Glomerular endothelial cell (primary cell): ENCODE measurements at places on chromosomes 2 and 18. TPM values are rescaled to one million over a fixed set of nuclear protein-coding genes. Genes with fewer than 3 reads are reported as not detected.

Gene ALPP
- not detected in 2 replicates for total RNA-seq

Gene NTSR2
- not detected in 2 replicates for total RNA-seq

Gene KATNAL2
- 1.6 and 2.4 TPM in 2 replicates for total RNA-seq

Gene PSMA8
- not detected in 2 replicates for total RNA-seq

Gene CRYBA2
- total RNA-seq = not detected in 2 replicates

DNA sequence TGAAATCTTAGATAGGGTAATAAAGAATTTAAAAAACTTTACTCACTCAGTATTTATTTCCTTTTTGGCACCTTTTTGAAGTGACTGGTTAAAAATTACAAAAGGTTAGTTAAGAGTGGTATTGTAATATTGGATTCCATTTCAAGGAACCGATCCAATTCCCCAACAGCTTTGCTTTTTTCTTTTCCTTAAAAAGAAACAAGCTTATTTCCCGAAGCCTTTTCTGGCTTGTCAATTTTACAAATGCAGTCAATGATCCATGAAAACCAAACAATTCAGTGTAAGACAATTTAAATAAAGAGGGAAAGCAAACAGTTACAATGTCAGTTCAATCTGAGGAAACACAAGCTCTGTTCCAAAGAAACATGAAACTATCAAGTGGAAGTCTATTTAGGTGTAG, 200.2 kb downstream of the RIT2 start:
- no peak for DNase-seq

DNA sequence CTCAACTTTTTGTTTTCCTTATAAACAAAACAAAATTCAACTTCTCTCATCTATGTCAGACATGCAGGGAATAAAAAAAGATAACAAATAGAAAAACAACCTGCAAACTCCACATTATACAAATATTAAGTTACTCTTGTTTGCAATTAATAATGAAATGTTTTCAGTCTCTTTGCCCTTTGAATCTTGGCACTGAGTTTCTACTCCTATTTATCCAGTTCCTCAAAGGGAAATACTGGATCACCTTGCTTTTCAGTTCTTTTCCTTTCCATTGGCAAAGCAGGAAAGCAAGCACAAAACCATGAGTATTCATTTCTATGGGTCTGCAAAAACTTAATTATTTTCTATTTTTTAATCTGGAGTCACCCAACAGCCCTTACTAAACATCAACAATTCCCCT, 23.6 kb downstream of the KANSL1L start:
- no peak for DNase-seq

DNA sequence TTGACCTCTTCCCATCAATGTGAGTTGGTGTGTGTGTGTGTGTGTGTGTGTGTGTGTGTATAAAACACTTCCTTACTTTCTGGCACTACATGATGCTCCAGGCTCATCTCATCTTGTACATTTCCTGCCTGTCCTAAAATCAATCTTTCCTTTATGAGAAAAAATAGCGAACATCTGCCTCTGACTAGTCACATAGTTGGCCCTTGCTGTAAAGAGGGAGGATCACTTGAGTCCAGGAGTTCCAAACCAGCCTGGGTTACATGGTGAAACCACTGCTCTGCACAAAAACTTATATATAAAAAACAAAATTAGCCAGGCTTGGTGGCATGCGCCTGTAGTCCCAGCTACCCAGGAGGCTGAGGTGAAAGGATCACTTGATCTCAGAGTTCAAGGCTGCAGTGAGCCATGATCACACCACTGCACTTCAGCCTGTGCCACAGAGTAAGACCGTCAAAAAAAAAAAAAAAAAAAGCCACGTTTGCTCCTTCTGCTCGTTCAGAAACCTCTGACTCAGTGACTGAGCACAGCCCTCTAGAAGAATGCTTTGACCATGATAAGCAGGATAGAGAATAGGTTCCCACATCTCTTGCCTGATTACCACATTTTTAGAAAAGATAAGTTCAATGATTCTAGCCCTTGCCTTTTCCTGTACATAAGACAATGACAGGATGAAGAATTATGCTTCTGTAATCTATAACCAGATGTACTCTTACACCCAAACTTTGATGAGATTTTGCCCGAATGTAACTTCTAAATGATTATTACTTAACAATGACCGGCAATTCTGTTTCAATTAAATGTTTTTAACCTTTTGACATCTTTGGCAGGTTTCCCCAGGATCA, 45.2 kb upstream of the ST3GAL5 start:
- DNase-seq = peak; percentile 42

DNA sequence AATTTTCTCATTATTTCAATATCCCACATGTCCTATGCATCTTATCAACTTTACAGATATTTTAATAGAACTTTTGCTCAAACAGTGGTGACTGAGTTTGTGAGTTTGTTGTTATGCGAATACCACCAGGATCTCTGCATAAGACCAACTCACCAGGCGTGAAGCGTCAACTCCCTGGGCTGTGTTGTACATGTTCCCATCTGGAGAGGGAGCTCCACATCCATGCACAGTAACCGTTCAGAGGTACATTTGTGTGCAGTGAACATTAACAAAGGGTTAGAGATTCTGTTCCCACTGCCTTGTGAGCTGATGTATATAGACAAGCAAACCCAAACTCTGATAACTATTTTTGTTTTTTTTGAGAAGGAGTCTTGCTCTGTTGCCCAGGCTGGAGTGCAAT, 188.7 kb downstream of the MYT1L start:
- DNase-seq = no peak

DNA sequence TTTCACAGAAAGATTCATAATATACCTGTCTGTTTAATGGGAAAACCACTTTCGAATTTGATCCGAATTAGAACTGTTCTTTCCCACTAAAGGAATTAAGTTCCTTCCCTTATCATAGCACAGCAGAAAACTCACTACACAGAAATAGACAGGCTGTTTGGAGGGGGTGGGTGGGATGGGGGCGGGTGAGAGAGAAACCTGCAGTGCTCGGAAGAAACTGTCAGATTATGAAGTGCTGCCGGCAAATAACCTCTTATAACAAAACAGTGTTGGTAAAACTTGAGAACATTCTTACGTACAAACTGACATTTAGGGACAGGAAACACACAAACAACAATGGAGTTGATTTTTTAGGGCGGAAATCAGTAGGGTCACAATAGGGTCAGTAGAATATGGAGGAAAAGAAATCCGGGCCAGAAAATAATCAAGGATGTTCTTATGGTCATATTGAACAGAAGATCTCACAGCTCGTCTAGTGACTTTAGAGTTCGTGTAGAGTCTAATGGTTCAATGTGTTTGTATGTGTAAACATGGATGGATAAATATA, 756.0 kb upstream of the LRATD1 start:
- no peak for DNase-seq

- DNase-seq = no peak
Measured at GRCh38 chr2:216604458-216604857, 28.8 kb upstream of the IGFBP2 start.

GRCh38 chr18:77360315-77361190, 110.9 kb downstream of the GALR1 start:
- DNase-seq = no peak

GRCh38 chr2:191112448-191112901, 38.3 kb downstream of the STAT4 start:
- DNase-seq = no peak

GRCh38 chr2:15772086-15772595, 168.2 kb upstream of the MYCN start:
- no peak for DNase-seq

GRCh38 chr2:167790189-167790588, 457.2 kb downstream of the STK39 start:
- DNase-seq = no peak

GRCh38 chr2:84899304-84900204, 5.9 kb upstream of the TMSB10 start:
- DNase-seq = no peak

DNA sequence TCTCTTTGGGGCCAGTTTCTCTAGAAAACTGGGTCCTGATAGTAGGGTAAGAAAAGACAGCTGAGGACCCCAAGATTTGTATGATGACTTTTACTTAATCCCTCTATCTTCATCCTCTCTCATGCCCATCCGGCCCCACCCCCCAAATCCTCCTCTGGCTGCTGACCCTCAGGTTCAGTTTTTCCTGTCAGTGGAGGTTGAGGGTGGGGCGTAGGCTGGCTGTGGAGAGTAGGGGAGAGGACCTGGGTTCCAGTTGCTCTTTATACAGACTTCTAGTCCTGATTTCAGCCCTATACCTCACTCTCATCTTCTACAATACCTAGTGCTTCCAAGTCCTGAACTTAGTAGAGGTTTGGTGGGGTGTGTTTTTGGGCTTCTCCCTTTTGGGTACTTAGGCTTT, 28.4 kb downstream of the PLEKHA3 start:
- DNase-seq = no peak

DNA sequence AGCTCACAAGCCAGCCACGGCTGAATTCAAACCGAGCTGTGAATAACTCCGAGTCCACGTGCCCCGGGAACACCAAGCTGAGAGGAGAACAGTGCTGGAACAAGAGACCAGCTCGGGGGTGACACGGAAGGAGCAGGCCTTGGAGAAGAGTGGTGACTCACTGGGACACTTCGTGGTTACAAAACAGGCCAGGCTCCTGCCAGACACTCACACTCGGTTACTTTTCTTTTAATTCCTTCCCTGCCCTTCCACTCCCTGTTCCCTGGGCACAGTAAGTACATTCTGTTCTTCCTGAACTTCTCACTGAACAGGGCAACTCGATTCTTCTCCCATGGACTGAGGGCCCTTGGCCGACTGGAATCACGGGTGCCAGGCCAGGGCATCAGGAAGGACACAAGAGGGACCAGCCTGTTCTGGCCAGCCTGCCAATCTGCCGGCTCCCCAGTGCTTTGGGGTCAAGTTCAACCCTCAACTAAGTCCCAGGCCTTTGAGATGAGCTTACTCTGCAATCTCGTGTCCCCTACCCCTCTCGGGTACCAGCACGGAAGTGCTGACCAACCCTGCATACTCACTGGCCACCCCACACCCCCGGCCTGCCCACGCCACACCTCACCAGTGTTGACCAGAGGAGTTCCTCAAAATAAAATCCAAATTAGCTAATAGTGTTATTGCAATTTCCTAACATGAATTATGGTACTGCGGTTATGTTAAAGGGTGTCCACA, 87.5 kb downstream of the TFCP2L1 start:
- no peak for DNase-seq

DNA sequence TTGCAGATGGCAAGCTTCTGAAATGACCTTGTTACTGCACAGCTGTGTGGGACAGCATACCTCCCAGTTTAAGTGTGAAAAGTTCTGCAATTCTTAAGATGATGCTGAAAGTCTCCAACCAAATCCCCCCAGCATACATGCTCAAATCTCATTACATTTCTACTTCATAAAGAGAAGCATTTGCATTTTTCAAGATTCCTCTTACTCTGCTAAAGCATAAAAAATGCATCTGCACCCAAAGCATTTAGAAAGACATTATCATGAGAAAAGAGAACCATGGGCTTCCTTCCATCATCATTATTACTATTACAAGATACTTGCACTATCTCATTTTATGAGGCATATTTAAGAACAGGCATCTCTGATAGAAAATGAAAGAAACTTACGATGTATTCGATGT, 236.9 kb upstream of the REV1 start:
- no peak for DNase-seq

- DNase-seq = no peak
Measured at GRCh38 chr2:7109533-7109885, 192.3 kb downstream of the RNF144A start.

DNA sequence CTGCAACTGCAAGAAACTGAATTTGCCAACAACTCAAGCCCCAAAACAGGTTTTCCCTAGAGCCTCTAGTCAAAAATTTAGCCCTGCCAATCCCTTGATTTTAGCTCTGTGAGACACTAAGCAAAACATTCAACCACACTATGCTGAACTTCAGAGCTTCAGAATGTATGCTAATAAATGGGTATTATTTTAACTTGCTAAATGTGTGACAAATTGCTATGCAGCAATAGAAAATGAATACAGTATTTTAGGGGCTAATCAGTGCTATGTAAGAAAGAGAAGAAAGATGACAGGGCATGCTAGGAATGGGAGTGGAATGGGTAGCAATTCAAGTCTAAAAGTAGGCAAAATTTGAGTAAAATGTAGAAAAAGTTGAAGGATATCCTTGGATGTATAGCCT, 223.9 kb upstream of the NOL4 start:
- DNase-seq = no peak

DNA sequence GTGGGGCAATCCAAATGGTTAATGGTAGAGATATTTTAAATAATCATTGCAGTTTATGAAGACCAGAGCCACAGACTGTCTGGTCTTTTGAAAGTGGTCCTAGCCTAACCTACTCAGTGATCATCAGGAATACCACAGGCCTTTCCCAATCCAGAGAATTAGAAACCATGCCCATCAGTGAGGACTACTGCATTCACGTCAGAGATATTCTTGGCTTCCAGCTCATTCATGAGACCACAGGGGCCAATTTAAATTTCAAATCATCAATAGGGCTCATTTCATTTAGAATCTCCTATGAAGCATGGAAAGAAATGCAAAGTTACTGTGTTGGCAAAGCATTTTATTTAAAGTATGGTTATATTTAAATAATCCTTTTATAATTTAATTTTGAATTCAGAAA, 362.3 kb upstream of the KCNJ3 start:
- DNase-seq = no peak

DNA sequence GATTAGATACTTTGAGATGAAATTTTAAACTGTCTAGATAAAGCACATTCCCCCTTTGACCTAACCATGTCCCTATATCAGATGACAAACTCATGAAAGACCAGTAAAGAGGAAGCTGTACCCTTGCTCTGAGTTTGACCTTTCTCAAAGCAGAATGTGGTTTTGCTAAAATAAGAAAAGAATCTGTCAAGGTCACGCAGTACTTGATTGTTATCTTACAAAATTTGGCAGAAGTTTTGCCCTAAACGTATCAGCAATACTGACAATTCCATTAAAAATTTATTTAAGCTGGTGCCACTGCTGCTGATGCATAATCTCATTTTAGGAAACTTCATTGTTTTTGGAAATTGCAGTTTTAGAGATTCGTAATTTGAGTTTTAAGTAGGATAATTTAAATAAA, 31.2 kb upstream of the GALM start:
- no peak for DNase-seq

DNA sequence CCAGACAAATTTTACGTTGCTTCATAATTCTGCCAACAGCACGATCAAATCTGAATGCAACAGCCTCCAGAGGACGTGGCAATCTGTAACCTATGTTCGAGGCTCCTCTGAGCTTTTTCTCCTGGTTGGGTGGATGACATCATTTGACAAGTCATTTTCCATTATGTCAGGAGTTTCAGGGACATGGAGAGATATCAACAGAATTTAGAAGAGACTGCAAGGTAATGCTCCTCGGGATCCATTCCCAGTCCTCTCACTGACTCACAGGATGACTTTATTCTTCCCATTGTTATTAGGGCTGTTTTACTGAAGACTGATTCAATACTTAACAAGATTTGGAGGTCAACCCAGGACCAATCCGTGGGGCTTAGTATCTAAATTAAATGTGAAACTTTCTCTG, 72.5 kb upstream of the RNF152 start:
- DNase-seq = no peak

- no peak for DNase-seq
Measured at GRCh38 chr18:3983351-3983969, 471.6 kb downstream of the DLGAP1 start.

- no peak for DNase-seq
Measured at GRCh38 chr2:177619986-177620385, 227.4 kb downstream of the AGPS start.

- no peak for DNase-seq
Measured at GRCh38 chr18:26335571-26336487, 109.6 kb downstream of the TAF4B start.
